Hepatic stellate cell (primary cell): ENCODE measurements at places on chromosomes 2 and 18.

DNA sequence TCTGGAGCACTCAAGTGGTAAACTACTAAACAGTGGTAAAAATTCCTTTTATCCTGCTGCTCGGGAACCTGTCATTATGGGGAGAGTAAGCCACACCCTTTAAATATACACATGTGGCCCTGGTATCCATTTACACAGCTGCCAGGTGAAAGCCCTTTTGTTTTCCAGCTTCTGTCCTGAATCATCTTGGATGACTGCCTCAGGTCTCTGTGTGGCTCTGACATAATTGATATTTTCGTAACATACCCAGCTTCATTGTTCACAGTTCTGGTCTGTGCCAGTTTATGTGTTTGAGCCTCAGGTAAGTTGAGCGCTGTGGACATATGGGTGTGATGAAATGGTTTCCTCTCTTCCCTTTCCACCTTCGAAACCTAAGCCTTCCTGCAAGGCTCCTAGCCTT lies 15.7 kb upstream of the TTC39C start:
- DNase-seq, result no peak

GRCh38 chr2:231187736-231188505 lies 10.5 kb upstream of the ARMC9 start:
- no peak for DNase-seq

DNA sequence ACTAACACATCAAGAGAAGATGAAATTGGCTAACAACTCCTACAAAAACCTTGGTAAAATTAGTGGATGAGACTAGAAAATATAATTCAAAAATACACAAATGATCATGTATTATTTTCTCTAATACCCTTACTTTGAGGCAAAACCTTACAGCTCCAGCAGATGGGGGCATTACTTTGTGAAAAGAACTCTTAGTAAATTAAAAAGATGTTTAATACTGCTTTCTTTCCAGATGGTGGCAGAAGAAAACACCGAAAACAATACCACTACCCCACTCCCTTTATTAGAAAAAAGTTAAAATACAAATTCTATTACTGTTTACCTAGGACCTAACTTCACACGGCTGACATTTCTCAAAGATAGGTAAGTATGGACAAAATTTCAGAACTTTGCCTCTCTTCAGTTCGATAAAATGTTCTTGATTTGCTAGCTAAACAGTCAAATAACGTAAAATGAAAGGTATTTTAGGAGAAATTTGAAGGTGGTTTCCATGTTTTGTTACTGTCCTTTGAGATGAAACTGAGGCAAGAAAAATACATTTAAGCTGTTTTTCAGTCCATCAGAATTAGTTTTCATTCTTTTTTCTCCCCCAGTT lies 30.6 kb downstream of the ORC4 start:
- peak; percentile 29 for DNase-seq

- DNase-seq, result no peak
These were observed 164.7 kb downstream of the DNAH7 start for GRCh38 chr2:195903956-195904355.

GRCh38 chr2:127362971-127363370 lies 24.8 kb downstream of the MAP3K2 start:
- no peak for DNase-seq

GRCh38 chr2:237242091-237242536 lies 156.4 kb downstream of the COPS8 start:
- no peak for DNase-seq

GRCh38 chr18:57516056-57516455 lies 70.4 kb downstream of the FECH start:
- DNase-seq, result no peak

GRCh38 chr2:68032702-68033101 lies 30.1 kb downstream of the C1D start:
- no peak for DNase-seq

GRCh38 chr2:146031158-146031557 lies 1511.2 kb upstream of the ZEB2 start:
- no peak for DNase-seq

DNA sequence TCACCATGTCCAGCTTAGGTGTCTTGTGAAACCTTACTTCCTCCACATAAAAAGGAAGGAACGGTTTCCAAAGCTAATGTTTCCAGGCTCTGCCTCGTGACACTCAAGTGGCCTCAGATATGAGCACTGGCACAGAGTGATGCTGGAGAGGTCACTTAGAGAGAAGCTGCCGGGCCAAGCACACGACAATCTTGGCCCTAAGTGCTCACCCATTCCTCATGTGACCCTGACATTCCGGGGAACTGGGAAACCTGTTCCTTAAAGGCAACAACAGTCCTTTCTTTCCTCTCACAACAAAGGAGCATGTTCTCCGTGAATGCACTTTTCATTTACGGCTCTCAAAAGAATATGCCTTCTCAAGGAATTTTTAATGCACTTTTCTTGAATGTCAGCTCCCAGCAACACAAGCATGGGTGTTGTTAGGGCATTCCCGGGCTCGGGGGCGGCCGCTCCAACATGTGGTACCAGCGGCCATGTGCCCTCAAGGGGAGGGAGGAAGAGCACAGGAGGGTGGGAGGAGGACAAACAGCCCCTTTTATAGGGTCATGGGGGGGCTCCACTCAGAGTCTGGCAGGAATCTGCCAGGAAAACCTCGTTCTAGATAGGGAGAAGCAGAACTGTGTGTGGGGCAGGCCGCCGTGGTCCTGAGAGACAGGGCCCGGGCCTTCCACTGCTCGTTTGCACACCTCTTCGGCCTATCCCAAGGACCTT lies 118.6 kb downstream of the MBP start:
- DNase-seq, result no peak

GRCh38 chr18:38940475-38940862 lies 1374.9 kb upstream of the CELF4 start:
- no peak for DNase-seq

DNA sequence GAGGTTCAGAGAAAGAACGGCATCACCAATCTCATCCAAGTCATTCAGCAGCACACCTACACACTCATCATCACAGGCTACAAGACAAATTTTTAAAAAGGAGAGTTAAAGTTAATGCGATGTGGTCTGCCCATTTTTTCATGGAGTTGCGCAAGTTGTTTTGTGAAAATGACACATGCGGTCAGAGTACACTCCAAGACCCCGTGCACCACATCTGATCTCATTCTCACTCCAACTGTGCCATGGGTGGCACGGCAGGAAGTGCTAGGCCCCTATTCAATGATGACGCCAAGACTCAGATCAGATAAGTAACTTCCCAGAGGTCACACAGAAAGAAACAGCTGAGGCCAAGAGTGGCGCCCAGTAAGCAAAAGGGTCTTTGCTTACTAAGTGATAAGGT lies 119.8 kb downstream of the LAMA1 start:
- DNase-seq, result no peak
